Dermis blood vessel endothelial cell (primary cell): ENCODE measurements at places on chromosomes 1 and 21.

DNA sequence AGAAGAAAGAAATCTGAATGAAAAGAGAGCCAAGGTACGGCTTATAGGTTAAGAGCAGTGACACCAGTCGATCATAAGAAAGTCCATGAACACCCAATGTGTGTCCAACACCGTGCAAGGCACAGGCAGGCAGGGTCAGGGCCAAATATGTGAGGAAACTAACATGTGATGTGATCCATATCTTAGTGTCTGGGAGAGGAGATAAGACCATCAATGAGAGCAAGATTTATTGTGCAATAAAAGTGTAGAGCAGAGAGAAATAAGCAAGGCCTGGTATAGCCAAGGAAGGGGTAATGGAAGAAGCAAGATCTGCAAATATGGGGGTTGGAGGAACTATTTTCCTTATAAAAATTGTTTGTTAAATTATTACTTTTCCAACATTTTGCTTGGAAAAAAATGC, 198.8 kb downstream of the CRB1 start:
- no peak for DNase-seq

- DNase-seq, result no peak
Measured at GRCh38 chr1:41391834-41392527, 30.7 kb downstream of the FOXO6 start.

DNA sequence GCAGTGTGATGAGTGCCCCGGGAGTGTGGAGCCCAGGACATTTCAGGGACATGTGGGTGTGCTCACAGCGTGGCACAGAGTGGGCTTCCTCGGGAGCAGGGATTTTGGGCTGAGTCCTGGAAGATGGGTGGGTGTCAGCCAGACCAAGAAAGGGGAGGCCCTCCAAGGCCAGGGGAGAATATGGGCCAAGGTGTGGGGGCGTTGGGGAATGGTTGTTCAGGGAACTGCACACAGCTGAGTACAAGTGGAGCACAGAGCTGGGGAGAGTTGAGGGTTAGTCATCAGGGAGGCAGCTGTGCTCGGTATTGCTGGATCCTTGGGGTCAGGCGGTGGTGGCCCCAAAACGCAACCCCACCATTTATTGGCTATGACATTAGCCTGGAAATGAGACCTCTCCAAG, 5.5 kb downstream of the POGK start:
- DNase-seq, result no peak

DNA sequence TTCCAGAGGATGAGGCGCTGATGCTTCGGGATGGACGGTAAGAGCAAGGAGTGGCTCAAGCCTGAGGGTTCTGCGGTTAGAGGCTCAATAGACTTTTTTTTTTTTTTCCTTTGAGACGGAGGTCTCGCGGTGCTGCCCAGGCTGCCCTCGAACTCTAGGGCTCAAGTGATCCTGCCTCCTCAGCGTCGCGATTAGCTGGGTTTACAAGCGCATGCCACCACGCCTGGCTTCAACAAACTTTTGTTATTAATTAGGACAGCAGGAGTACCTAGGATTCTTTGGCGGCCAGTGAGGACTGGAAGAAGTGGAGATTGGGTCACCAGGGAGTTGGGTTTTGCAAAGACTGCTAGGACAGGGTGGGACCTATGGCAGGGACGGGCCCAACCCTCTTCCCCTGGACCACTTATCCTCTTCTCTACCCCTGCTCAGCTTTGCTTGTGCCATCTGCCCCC, 587 bp downstream of the SCNM1 start:
- DNase-seq, result peak; percentile 57

GRCh38 chr1:19676438-19676922, 11.8 kb downstream of the HTR6 start:
- DNase-seq, result peak; percentile 67

DNA sequence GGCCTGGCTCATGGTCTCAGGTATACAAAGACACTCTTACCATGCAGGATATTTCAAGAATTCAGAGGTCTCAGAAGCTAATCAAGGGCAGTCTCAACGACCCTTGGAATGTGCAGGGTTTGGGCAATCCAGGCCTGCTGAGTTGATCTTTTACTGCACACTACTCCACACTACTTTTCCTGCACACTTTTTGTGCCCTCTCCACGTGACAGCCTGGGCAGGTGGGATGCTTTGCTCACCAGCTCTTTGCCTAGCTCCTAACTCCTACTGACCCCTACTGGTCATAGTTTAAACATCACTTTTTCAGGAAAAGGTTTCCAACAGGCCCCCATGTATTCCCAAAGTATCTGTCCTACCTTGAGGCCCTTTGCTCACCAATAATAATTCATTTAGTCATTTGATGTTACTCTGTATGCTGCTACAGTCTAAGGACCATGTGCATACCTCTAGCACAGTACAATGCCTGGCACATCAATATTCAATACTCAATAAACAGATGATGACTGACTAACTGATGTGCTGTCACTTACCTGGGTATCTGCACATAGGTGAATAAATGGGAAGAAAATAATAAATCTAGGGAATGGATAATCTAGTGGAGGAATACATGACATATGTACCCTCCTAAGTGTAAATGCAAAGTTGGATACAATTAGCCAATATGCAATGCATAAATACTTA, 9.6 kb downstream of the DUSP23 start:
- peak; percentile 69 for DNase-seq

- DNase-seq, result no peak
Measured at GRCh38 chr1:17011092-17011438, 663 bp downstream of the ATP13A2 start.

GRCh38 chr1:96722161-96722922, 758 bp downstream of the PTBP2 start:
- peak; percentile 78 for DNase-seq

- DNase-seq, result no peak
Measured at GRCh38 chr1:2466958-2467554, 9.0 kb upstream of the PLCH2 start.

DNA sequence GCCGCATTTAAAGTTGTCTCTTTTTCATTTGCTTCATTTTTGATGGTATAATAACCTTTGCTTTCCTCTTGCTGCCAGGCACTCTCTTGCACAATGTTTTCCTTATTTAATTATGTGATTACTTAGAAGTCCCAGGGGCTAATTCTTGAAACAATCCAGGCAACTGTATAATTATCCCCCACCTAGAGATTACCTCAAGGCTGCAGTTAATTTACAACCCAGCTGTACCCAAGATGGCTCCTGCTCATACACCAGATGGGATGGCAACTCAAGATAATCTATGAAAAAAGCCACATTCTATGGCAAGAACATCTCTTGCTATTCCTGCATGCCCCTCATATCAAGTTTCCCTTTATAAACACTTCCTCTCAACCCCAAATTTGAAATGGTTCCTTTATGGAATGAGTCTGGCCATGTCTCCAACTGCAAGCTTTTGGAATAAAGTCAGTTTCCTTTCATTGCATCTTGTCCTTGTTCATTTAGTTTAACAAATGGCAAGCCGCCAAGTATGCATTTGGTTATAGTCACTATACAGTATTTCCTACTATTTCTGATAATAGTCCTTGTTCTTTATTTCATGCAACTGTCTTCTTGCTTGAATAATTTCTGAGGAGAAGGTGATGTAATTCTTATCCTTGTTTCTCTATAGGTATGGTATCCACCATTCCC, 1042.6 kb downstream of the PLA2G4A start:
- peak; percentile 3 for DNase-seq

DNA sequence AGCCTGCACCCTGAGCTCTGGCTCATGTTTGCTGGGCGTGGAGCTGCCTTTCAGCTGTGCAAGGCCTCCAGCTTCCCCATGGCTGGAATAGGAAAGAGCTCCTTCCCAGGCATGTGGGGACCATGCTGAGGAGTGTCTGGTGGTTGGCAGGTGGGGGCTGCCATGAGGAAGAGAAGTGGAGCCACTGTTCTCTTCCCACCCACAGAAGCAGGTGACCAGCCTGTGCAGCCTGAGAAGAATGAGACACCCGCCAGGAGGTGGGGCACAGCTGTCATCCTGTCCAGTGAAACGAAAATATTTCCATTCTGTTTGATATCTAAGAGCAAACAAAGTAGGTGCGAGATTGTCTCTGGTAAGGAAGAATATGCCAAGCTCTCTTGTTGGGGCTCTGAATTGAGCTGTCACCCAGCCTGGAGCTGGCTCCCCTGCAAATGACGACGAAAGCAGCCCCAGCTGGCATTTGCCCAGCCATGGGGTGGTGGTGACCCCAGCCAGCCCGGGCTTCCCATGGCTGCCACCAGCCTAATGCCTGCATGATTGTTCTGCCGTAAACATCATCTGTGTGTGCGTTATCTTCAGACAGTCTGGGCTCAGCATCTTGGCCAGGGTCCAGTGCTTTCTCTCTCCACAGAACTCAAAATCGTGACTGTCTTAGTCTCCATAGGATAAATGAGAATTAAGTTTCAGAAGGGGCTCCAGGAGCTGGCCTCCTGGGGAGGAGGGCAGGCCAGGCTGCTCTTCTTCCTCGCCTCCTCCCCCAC, 429.8 kb upstream of the VAMP3 start:
- DNase-seq, result no peak

DNA sequence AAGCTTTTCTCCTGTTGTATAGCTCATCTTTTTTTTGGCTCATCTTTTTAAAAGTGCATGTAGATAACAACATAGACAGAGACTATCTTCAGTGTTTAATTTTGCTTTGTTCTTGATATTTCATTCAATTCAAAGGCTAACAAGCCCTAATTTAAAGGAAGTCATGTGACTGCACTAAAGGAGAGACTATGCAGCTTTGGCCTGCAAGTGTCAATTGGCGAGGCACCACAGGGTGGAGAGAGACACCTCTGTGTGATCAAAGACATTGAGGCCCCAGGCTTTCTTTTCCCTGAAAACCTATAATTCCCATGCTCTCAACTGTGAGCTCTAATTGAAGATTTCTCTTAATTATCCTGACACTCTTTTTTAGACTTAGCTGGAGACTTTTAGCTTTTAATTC, 53.6 kb downstream of the CHODL start:
- no peak for DNase-seq

DNA sequence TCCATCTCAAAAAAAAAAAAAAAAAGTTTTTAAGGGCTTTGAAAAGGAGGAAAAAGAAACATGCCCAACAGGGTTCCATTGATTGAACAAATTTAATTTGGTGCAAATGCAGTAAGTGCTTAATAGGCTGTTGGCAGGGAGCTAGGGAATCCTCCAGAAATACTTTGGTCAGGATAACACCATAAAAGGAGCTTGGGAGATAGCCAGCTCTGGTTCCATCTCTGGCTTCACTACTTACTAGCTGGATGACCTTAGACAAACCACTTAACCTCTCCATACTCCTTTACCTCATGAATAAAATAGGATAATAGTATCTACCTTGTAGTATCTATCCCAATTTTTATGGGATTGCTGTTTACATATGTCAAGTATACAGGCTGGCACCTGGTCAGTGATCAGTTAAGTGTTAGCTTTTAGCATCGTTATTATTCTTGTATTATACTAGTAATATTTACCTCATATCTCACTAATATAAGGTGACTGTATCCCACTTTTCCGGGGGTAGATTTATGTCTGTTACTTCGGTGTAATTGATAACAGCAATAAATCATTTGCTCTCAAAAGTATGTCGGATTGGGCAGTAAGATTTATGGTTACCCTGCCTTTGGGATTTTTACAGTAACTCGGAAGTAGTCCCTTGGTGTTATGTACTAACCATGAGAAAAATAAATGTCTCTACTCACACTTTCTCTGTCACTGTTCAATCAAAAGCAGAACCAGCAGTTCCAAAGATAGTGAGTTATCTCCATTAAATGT, 36.4 kb downstream of the BTG3 start:
- no peak for DNase-seq

GRCh38 chr1:172778456-172779455, 119.9 kb downstream of the FASLG start:
- peak; percentile 8 for DNase-seq

DNA sequence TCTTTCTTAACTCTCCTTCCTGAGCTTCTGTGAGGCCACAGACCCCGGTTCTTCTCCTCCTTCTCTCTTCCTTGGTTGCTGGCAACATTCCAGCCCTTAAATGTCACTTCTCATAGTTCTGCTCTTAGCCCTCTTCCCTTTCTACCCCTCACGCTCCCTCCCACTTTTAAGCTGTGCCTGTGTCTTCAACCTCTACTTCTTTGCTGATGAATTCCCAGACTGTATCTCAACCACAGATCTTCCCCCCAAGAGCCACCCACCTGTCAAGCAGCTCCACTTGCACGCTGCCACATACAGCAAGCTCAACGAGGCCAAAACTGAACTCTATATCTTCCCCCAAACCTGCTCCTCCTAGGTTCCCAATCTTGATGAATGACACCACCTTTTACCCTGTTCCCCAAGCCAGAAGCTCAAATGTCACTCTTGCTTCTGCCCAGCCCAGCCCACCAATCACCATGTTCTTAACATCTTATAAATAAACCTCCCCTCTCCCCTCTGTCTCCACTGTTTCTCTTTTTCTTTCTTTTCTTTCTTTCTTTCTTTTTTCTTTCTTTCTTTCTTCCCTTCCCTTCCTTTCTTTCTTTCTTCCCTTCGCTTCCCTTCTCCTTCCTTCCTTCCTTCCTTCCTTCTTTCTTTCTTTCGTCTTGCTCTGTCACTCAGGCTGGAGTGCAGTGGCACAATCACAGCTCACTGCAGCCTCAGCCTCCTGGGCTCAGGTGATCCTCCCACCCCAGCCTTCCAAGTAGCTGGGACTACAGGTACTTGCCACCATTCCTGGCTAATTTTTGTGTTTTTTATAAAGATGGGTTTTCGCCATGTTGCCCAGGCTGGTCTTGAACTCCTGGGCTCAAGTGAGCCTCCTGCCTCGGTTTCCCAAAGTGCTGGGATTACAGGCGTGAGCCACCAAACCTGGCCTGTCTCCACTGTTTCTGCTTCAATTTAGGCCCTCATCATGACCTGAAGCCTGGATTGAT, 19.8 kb upstream of the PTP4A2 start:
- DNase-seq, result no peak

DNA sequence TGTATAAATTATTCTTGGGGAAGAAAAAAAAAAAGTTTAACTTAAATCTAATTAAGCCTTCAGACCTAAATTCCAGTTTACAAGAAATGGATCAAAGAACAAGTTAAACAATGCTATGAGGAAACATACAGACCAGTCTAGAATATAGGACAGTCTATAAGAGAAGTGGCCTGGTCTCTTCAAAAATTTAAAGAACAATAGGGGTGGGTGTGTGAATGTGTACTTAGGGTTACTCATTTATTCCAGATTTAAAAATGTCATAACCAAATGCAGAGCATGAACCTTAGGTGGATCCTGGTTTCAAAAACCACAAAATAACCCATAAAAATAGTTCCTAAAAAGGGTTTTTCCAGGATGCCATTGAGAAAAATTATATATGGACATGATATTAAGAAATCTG, 21.8 kb upstream of the SYNJ1 start:
- DNase-seq, result no peak

- peak; percentile 73 for DNase-seq
Measured at GRCh38 chr1:156676820-156677615, at the start of gene NES. Gene NES, minus strand, starts transcription at chr1:156677407. Its CDS starts 143 bp downstream, at chr1:156677264.

- no peak for DNase-seq
Measured at GRCh38 chr1:184027826-184028695, 9.5 kb downstream of the COLGALT2 start.

GRCh38 chr1:206484901-206485300, 14.6 kb downstream of the IKBKE start:
- no peak for DNase-seq

DNA sequence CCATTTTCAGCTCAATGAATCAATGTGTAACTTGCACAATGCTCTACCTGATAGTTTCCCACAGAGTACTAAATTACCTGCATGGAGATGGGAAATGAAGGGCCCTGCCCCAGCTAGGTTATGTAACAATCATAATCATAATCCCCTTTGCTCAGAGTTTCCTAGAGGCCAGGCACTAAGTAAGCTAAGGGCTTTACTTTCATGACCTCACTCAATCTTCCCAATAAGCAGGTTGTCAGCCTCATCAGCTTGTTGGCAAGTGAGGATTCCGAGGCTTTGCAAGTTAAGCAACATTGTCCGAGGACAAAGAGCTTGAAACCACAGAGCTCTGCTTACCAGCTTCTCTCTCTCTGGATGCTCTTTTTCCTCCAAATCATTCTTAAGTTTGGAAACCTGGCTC, 64.1 kb upstream of the NTPCR start:
- no peak for DNase-seq

GRCh38 chr1:26582836-26583460, 53.4 kb downstream of the RPS6KA1 start:
- DNase-seq, result no peak
